ENCODE measurements at places on chromosomes 7 and 10.

GRCh38 chr7:158568974-158569857, 18.4 kb downstream of the PTPRN2 start:
- H3K36me3 ChIP-seq = no peaks in the 10 kb centered on the region
- no peak overlapping the region for H3K27ac ChIP-seq
- H3K27me3 ChIP-seq = peaks cover 31% of the 10 kb centered on the region
- no peak for DNase-seq
- H3K4me3 ChIP-seq = peak overlapping the region; percentile 13

- no peak overlapping the region for H3K27ac ChIP-seq
- H3K4me3 ChIP-seq = no peak overlapping the region
- no peaks in the 10 kb centered on the region for H3K27me3 ChIP-seq
- no peak for DNase-seq
- H3K4me1 ChIP-seq = no peaks in the 10 kb centered on the region
- no peaks in the 10 kb centered on the region for H3K36me3 ChIP-seq
Measured at GRCh38 chr7:19009241-19009935, 108.0 kb downstream of the TWIST1 start.

GRCh38 chr10:30974773-30975415, 56.8 kb downstream of the ZNF438 start:
- H3K36me3 ChIP-seq = no peaks in the 10 kb centered on the region
- H3K27ac ChIP-seq = peak overlapping the region; percentile 7
- H3K4me1 ChIP-seq = no peaks in the 10 kb centered on the region
- no peaks in the 10 kb centered on the region for H3K27me3 ChIP-seq
- DNase-seq = no peak

- H3K36me3 ChIP-seq = no peaks in the 10 kb centered on the region
- no peak for DNase-seq
Measured at GRCh38 chr7:69622960-69623359, 24.7 kb downstream of the AUTS2 start.

DNA sequence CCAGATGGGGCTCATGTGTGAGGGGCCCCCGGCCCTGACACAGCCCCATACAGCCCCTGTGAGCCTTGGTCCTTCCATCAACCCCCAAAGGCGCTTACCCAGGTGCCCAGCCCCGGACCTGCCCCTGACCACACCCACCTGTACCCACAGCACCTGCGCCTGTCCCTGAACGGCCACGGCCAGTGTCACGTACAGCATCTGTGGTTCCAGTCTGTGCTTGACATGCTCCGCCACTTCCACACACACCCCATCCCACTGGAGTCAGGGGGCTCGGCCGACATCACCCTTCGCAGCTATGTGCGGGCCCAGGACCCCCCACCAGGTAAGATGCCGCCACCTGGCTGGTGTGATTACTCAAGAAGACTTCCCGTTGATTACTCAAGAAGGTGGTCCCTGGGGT, 33.5 kb downstream of the SH2B2 start:
- H3K4me1 ChIP-seq = no peaks in the 10 kb centered on the region
- no peak for DNase-seq
- H3K27ac ChIP-seq = no peak overlapping the region
- H3K36me3 ChIP-seq = no peaks in the 10 kb centered on the region
- no peak overlapping the region for H3K4me3 ChIP-seq

GRCh38 chr10:110840225-110840922, 31.4 kb upstream of the PDCD4 start:
- peak overlapping the region; percentile 90 for H3K27ac ChIP-seq
- peak; percentile 94 for DNase-seq
- H3K4me1 ChIP-seq = peaks cover 100% of the 10 kb centered on the region

DNA sequence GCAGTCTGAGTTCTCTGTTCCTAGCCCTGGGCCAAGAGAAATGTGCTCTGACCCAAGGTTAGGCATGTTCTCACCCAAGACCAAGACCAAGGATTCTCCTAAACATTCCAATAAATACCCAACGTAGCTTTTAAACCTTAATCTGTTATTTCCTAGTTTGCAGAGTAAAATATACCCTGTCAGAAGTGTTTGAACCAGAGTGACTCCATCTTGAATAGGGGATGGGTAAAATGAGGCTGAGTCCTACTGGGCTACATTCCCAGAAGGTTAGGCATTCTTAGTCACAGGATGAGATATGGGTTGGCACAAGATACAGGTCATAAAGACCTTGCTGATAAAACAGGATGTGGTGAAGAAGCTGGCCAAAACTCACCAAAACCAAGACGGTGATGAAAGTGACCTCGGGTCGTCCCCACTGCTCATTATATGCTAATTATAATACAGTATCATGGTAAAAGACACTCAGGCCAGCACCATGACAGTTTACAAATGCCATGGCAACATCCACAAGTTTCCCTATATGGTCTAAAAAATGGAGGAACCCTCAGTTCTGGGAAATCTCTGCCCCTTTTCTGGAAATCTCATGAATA, 27.7 kb downstream of the PLXNA4 start:
- no peaks in the 10 kb centered on the region for H3K36me3 ChIP-seq
- no peaks in the 10 kb centered on the region for H3K27me3 ChIP-seq
- H3K4me1 ChIP-seq = no peaks in the 10 kb centered on the region
- no peak for DNase-seq
- no peak overlapping the region for H3K4me3 ChIP-seq
- H3K27ac ChIP-seq = no peak overlapping the region

GRCh38 chr10:4834898-4835405, 8.9 kb downstream of the AKR1E2 start:
- no peaks in the 10 kb centered on the region for H3K4me1 ChIP-seq
- H3K36me3 ChIP-seq = no peaks in the 10 kb centered on the region
- H3K27ac ChIP-seq = no peak overlapping the region
- H3K27me3 ChIP-seq = no peaks in the 10 kb centered on the region

- H3K4me1 ChIP-seq = peaks cover 26% of the 10 kb centered on the region
- peak overlapping the region; percentile 93 for H3K4me3 ChIP-seq
- H3K27me3 ChIP-seq = no peaks in the 10 kb centered on the region
- H3K27ac ChIP-seq = peak overlapping the region; percentile 98
- no peak for DNase-seq
Measured at GRCh38 chr10:71850021-71850742, 869 bp downstream of the PSAP start.

DNA sequence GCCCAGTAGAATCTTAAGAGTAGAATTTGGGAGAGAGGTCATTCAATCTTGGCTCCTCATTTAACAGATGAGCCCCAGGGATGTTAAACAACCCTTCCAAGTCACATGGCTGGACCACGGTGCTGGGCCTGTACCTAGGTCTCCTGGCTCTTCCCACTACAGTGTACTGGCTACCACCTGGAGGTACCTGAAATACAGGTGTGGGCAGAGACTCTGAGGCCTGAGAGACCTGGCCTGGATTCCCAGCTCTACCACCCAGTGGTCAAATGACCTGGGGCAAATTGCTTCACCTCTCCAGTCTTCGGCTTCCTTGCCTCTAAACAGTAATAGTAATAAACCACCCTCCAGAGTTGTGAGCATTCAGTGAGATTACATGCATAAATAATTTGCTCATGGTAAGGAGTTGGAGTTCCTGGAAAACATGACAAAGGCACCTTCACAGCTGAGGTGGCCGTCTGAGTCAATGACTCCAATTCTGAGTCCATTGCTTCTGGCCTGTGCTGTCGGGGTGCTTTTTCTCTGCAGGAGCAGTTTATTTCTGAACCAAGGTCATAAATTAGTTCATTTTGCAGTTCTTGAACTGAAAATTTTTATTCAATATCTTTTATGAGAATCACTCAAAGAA, 2.7 kb downstream of the GOT1 start:
- no peak for DNase-seq
- no peaks in the 10 kb centered on the region for H3K27me3 ChIP-seq
- no peak overlapping the region for H3K27ac ChIP-seq
- H3K4me3 ChIP-seq = no peak overlapping the region
- peaks cover 16% of the 10 kb centered on the region for H3K36me3 ChIP-seq

- no peak overlapping the region for H3K27ac ChIP-seq
- no peak for DNase-seq
- H3K27me3 ChIP-seq = no peaks in the 10 kb centered on the region
- H3K36me3 ChIP-seq = no peaks in the 10 kb centered on the region
- no peaks in the 10 kb centered on the region for H3K4me1 ChIP-seq
Measured at GRCh38 chr7:117470777-117471176, 9.0 kb upstream of the CFTR start.

- no peaks in the 10 kb centered on the region for H3K36me3 ChIP-seq
- H3K27me3 ChIP-seq = no peaks in the 10 kb centered on the region
- no peak for DNase-seq
- H3K27ac ChIP-seq = no peak overlapping the region
Measured at GRCh38 chr10:3708852-3709251, 76.2 kb downstream of the KLF6 start.

DNA sequence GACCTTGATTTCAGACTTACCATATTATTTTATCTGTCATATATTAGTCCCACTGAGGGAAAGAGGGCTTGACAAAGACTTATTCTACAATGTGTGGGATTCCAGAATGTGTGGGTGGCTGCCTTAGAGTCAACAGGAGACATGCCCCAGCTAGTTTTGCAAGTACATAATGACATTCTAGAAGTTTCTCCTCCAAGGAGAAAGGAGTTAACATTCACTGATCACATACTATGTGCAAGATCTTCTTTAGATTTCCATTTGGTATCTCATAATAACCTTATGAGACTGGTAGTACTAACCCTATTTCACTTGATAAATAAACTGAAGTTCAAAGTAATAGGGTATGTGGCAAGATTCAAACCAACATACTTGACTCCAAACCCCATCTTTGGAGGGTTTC, 25.2 kb downstream of the IRF5 start:
- no peak for DNase-seq
- H3K4me1 ChIP-seq = peaks cover 2% of the 10 kb centered on the region
- H3K27ac ChIP-seq = no peak overlapping the region
- no peak overlapping the region for H3K4me3 ChIP-seq
- H3K36me3 ChIP-seq = no peaks in the 10 kb centered on the region

DNA sequence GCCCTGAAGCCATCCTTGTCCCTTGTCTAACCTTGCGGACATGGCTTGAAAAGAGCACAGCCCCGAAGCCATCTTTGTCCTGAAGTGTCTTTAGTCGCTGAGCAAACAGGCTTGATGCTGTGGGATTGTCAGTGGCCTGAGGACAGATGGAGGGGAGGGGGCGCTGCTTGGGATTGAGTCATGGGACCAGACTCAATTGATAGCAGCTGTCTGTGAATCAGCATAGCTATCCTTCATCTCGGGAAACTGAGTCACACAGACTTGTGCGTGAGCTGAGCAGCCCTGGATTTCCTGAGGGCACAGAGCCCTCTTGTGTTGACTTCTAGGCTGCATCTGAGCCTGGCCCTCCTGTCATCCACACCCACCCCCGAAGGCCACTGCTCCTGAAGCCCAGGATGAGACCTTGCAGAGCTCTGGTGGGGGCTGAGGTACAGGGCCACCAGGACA, 14.4 kb downstream of the MYO1G start:
- no peaks in the 10 kb centered on the region for H3K36me3 ChIP-seq
- no peaks in the 10 kb centered on the region for H3K4me1 ChIP-seq
- H3K27ac ChIP-seq = no peak overlapping the region
- no peak overlapping the region for H3K4me3 ChIP-seq
- DNase-seq = no peak

DNA sequence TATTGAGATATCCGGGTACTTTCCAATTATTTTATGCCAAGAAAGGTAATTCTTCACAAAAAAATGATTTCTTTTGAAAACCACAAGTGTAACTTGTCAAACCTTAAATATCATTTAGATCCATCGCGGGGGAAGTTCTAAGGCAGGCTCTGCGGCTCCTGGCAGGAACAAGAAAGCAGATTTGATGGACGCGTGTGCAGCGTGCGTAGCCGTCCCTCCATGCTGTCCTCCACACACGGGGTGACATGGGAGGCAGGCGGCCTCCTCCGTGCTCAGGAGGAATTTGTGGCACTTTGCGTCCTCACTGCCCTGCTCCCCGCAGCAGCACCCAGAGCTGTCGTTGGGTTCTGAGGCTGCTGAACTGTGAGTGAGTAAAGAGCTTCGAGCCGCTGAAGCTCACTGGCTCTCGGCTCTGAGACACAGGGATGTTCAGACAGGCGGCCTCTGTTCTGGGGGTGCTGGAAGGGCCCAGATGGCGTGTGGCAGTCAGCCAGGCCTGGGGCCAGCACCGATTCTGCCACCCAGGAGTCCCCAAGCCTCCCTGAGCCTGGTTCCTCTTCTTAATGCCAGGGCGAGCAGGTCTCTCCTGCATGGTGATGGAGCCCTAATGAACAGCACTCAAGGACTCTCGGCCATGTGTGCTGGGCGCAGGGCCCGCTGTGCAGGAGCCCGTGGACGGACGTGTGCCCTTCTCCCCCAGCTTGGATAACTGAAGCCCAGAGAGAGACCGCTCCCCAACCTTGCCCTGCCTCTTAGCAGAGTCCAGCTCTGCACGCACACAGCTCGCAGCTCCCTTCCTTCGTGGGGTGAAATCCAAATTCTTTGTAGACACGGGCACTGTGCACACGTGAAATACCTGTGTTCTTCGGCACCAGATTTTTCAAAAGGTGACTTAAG, 185.4 kb upstream of the SHH start:
- no peaks in the 10 kb centered on the region for H3K36me3 ChIP-seq
- no peak for DNase-seq
- no peak overlapping the region for H3K27ac ChIP-seq
- H3K27me3 ChIP-seq = peaks cover 35% of the 10 kb centered on the region
- H3K4me3 ChIP-seq = no peak overlapping the region
- no peaks in the 10 kb centered on the region for H3K4me1 ChIP-seq

GRCh38 chr7:142668495-142668894, 80.8 kb upstream of the PRSS1 start:
- H3K4me3 ChIP-seq = no peak overlapping the region
- H3K27ac ChIP-seq = no peak overlapping the region
- H3K36me3 ChIP-seq = no peaks in the 10 kb centered on the region
- no peak for DNase-seq
- no peaks in the 10 kb centered on the region for H3K27me3 ChIP-seq

- no peaks in the 10 kb centered on the region for H3K36me3 ChIP-seq
- DNase-seq = no peak
- no peak overlapping the region for H3K4me3 ChIP-seq
- H3K27ac ChIP-seq = peak overlapping the region; percentile 60
- H3K4me1 ChIP-seq = peaks cover 36% of the 10 kb centered on the region
Measured at GRCh38 chr10:15169555-15170401, 1.3 kb upstream of the NMT2 start.

DNA sequence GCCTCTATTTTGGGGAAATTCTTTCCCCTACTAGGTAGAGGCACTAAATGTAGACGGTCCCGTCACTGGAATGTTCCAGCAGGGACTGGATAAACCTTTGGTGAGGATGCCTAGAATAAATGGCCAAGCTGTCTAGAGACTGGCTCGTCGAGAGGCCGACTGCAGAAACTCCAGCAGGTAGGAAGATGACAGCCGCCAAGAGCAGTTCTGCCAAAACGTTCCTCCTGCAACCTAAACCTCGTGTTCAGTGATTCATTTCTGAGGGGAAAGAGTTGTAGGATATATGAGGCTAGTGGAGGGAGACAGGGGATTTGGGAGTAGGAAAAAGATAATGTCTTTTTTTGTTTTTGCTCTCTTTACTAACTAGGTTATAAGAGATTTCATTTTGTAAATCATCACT, 184.7 kb upstream of the GDF10 start:
- H3K27ac ChIP-seq = no peak overlapping the region
- no peak overlapping the region for H3K4me3 ChIP-seq
- no peaks in the 10 kb centered on the region for H3K4me1 ChIP-seq
- H3K36me3 ChIP-seq = no peaks in the 10 kb centered on the region

DNA sequence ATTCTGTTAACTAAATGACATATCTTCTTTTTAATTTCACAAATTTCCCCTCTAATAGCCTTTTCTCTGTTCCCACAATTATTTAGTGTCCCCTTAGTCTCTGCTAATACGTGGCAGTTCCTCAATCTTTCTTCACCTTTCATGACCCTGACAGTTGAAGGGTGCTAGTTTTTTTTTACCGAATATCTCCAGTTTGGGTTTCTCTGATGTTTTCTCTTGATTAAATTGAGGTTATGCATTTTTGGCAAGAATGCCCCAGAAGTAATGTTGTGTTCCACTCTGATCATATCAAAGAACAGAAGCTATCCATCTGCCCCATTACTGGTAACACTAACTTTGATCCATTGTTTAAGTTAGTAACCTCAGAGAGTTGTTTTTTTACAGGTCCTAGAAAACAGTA, 133.6 kb upstream of the ASAH2 start:
- no peak for DNase-seq
- H3K4me1 ChIP-seq = peaks cover 13% of the 10 kb centered on the region
- H3K27me3 ChIP-seq = no peaks in the 10 kb centered on the region

All from transverse colon (tissue), 4 donors.